DMS79 (cell line): ENCODE measurements at places on chromosomes 1 and 21.

GRCh38 chr1:69824932-69825331 is 257.2 kb downstream of the LRRC7 start:
- no peak for DNase-seq

DNA sequence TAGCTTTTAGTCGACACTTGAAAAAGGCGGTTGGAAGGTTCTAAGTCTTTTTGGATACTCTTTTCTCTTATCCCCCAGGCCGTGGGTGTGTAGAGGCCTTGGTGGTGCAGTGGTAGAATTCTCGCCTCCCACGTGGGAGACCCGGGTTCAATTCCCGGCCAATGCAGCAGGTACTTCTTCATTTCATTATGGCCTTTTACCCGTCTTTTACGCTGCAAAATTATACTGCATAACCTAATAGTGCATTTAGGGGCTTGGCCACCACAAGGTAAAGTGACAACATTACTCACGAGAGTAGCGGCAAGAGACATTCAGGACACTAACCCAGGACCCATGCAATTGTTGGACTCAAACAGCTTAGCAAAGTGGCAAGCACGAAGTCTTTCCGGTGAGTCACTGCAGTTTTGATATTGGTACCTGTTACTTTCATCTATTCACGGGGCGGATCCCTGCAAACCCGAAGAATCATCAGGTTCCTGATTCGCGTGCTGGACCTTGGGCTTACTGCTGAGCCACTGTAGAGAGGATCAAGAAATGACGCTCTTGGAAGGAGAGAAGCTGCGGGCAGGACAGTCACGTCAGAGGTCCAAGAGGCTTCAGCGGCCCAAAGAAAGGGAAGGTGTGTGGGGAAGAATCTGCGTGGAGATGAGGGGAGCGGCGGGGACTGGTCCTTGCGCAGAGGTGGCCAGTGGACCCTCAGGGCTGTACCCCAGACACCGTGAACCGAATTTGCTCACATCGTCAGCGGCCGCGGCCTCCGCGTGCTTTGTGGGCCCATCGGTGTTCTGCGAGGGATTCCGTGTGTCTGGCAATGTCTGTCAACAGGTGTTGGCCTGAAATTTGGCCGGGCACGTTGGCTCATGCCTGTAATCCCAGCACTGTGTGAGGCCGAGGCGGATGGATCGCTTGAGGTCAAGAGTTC is 12.9 kb upstream of the RNU1-4 start:
- DNase-seq, result no peak

DNA sequence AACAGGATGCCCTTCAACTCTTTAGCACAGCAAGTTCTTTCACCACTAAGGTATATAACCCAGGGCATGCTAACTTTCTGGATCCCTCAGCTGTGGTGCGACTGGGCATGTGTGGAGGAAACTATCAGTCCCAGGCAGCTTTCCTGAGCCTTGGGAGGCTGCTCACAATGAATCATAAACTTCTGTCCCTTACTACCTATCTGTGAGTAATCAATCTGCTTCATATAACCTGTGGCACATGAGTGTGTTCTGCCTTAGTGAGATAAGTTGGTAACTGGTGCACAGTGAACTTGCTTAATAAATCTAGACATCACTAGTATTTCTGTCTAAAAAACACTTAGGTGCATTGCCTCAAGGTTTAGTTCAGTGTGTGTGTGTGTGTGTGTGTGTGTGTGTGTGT is 158.0 kb downstream of the GPATCH2 start:
- DNase-seq, result no peak

DNA sequence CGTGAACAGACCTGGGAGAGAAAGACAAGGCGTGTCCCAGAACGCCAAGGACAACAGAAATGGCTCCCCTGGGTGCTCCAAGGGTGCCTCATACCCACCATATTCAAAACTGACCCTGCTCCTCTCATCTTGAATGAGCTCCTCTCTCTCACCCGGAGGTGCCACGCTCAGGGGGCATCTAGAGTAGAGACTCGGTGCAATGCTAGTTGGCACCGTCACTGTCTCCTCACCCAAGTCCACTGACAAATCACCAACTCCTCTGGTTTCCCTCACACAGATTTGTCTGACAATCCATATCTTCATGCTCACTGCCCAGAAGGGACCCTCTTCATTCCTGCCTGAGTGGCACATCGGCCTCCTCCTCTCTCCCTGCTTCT is 5.0 kb downstream of the TMEM125 start:
- DNase-seq, result no peak

DNA sequence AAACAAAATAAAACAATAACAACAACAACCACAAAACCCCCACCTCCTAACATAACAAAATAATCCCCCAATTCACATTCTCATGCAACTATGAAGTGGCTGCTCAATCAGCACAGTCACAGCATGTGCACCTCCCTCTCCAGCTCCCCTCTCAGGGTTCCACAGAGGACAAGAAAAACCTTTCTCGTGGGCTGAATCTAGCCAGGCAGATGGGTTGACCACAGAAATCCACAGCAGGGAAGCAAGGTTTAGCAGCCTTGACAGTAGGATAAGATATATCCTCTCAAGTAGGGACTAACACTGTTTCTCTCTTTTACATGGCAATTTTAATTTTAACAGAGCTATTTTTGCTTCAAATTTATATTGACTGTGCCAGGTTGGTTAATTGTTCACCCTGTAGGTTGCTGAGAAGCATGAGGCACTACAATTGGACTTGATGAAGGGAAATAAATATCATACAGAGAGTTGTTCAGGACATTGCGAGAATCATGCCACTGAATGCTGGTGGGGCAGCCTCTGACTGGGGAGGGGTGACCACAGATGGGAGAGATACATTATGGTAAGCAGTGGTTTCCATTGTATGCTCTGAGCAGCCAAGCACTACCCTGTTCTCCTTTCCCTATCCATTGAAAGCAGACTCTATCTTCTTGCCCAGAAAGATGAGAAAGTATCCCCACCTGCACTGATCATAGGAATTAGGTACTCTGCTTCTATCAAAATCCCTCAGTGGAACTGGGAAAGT is 535.1 kb downstream of the DPYD start:
- DNase-seq, result no peak

GRCh38 chr1:37673920-37674319 is 18.4 kb upstream of the CDCA8 start:
- no peak for DNase-seq

DNA sequence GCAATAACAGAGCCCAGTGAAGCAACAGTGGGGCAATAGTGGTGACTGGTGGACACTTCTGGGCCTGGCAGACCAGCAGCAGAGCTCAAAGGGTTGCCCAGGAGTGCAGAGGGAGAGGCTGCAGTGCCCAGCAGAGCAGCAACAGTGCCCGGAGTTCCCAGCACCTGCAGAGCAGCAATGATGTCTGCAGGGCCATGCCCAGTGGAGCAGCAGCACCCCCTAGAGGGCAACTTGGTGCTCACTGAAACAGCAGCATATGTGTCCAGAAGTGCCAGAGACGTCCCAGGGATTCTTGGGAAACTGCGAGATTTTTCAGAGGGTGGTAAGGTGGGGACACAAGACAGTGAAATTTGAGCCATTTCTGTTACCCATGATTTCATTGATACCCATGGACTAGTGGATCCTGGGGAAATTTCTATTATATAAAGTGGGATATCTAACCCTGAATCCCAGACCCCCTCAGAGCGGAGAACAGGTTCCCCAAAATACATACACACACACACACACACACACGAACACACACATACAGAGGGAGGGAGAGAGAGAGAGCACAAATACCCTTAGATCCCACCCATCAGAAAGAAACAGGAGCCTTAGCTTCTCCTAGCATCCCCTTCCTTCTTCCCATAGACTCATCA is 156.9 kb upstream of the GJB5 start:
- peak; percentile 67 for DNase-seq
